ENCODE measurements at places on chromosomes 2 and 18. TPM values are rescaled to one million over a fixed set of nuclear protein-coding genes. Genes with fewer than 3 reads are reported as not detected.
A peak's percentile ranks its signal among the peaks of the same experiment; 100 is the strongest.

SCN7A gene
- total RNA-seq = not detected

TUBA4A gene
- total RNA-seq = 42.2 TPM

ATOH8 gene
- total RNA-seq = 7.2 TPM

BZW1 gene
- total RNA-seq = 986 TPM

CHRND gene
- total RNA-seq = not detected

MCM6 gene
- 26.9 TPM for total RNA-seq

CENPA gene
- total RNA-seq = 67.8 TPM

DNA sequence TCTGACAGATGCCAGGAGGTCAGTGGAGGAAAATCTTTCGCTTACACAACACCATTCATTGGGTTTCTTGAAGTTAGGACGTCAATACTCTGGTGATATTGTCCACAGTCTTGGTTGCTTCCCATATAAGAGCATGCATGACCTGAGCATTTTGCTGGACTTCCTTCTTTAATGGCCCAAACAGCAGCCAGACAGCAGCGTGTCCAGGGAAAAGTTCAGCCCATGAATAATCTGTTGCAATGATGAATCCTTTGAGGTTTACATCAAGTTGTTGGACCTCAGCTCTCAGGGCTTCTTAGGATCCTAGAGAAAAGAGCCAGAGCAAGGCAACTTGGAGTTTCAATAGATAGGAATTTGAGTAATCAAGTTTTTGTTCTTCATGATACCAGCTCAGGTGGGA lies 155.6 kb upstream of the MGAT5 start:
- no peak for DNase-seq

DNA sequence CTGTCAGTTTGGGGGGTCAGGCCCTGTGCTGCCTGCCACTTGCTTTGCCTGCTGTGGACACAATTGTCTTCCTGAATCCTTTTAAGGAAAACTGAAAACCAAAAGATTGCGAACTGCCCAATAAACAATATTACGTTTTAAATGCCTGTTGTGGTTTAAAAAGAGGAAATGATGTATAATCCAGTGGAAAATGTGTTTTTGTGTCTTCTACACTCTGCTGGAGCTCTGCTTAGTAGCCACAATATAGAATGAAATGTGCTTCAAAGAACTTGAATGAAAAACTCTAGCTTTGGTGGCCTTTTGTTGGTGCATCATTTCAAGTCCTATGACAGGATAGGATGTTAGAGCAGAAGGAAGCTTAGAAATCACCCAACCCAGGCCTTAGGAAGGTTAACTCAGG lies 23.2 kb upstream of the CABYR start:
- DNase-seq = no peak

DNA sequence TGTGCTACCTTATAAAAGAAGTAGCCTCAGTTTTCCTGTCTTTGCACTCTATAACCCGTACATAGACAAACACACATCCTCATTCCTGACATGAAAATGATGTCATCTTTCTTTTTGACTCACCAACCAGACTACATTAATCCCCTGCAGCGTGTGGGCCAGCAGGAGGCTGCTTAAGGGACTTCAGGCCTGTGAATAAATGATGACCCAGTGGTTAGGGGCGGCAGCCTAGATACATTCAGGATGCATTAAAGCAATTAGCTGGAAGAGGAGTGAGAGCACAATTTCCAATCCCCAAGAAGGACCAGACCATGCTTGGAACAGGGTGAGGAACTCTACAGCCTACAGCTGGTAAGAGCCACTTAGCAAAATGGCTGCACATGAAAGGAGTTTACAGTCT lies 57.3 kb upstream of the KLF7 start:
- peak; percentile 79 for DNase-seq

- no peak for DNase-seq
These were observed 51.7 kb downstream of the EIF5B start for GRCh38 chr2:99388892-99389291.

DNA sequence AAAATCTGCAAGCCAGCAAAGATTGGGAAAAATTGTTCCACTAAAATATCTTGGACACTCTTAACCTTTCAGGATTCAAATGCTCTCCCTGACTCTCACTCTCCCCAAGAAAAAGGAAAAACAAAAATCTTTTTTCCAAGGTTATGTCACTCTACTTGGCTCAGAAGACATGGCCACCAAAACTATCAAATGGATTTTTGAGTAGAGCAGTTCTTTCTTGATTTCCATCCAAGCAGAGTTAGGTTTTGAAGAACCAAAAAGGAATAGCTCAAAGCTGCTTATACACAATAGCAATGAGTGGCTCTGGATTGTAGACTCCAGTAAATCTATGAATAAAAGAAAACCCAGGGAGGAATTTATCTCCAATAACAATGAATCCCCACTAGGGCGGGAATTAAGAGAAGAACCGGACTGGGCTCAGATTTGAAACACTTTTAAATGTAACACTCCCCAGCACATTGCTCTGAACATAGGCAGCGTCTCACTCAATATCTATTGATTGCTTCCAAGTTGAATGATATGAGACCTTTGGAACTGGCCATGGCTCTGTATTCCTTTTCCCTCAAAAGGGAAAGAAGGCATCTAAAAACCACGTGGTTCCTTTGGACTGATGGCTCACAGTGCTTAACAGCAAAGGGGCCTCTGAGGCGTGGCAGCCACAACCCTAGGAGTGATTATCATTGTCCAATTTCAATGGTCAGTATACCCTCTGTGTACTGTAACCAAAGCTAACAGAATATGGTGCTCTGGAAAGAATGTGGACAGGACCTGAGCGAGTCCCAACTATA lies 68.3 kb downstream of the SPRED2 start:
- no peak for DNase-seq

DNA sequence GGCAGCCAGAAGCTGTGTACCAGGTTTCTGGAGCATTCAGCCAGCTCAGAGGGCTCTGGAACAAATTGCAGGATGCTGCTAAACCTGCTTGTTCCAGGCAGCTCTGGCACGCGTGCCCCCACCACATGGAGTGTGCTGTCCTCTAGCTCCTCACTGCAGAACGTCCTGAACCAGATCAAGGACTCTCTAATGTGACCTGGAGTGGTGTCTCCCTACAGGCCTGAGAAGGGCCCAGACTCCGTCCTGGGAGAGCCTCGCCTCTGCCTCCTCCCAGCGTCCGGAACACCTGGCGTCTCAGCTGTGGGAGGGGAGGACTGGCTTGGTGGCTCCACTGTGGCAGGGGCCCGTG lies 115.6 kb upstream of the GPC1 start:
- DNase-seq = no peak

DNA sequence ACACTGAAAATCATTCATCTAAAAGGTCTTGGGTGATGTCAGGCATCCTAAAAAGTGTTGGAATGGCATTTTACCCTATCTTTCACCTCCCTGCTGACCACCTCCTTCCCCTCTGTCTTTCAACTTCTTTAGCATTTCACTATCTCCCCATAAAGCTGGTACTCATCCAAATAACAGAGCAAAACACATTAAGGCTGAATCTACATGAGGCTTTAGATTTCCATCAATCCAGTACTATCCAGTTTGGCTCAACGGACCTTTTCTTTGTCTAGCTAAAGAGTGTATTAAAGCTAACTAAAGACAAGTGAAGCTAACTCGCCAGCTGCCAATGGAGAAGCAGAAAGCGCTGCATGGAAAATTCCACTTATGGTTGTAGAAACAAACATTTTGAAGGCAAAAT lies 122.5 kb upstream of the NCKAP5 start:
- no peak for DNase-seq

DNA sequence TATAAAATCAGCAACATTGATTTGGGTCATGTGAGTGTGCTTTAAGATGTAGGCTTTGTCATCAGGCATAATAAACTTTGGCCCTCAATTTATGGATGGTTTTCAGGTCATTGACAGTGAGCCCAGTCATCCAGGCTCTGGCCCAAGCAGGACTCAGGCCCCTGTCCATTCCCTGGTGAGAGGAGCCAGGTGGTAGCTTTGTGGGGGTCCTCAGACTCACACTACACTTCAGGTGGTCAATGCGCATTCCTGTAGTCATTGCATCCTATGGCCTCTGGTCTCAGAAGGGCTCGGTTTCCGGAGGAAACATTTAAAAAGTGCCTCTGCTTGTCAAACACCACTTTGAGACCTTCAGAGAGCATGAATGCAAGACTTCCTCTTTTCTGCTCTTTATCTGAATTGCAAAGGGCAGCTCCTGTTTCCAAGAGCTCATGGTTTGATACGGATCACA lies 20.2 kb downstream of the LGALSL start:
- DNase-seq = no peak

GRCh38 chr2:72270556-72271275 lies 123.1 kb upstream of the CYP26B1 start:
- no peak for DNase-seq

DNA sequence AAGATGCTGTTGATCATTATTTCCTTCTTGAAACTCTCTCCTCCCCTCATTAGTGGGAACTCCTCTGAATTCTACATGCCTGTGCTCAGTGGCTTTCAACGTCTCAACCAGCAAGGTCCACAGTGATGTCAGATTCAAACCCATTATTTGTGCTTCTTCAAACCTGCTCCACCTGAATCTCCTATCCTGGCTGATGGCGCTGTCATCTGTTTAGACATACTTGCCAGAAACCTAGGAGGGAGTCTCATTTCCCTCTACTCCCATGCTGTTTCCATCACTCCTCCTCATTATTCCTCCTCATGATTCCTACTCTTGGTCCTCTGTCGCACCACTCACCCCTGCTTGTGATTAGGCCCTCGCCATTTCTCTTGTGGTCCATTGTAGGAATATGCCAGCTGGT lies 2.9 kb upstream of the LPIN2 start:
- no peak for DNase-seq

DNA sequence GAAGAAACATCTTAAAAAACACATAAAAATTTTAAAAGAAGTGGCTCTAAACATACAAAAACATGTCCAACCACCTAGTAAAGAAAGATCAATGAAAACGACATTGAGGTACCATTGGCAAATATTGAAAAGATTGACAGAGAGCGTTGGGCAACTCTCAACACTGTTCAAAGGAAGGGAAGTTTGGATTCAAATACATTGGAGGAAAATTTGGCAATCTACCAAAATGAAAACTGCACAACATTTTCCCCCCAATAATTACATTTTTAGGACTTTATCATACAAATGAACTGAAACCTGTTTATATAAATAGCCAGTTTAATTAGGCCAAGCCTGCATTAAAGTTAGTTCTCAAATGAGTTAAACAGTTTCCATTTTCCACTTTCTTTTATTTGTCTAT lies 758.9 kb downstream of the NRXN1 start:
- no peak for DNase-seq

DNA sequence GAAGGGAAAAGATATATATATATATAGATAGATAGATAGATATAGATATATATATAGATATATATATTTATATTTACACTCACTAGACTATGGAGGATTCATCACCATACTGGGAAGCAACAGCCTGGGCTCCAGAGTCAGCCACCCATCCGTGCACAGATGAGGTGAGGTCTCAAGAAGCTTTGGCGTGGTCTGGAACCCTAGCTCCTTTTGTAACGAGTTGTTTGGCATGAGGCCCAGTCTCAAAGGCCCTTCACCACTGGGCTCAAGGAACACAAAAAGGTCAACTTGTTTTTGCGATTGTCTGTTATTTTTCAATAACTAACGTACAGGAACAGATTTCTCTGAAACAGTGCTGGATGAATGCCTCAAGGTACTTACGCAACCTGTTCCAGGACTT lies 448.7 kb downstream of the CMPK2 start:
- DNase-seq = no peak

Measured in RPMI7951 (cell line).